Daoy (cell line): ENCODE measurements at places on chromosomes 6 and 20. TPM values are rescaled to one million over a fixed set of nuclear protein-coding genes. Genes with fewer than 3 reads are reported as not detected.

GRCh38 chr20:47557218-47557617 lies 55.5 kb downstream of the NCOA3 start:
- DNase-seq, result no peak

GRCh38 chr6:133957780-133958242 lies 4.8 kb downstream of the TBPL1 start:
- DNase-seq, result no peak

DNA sequence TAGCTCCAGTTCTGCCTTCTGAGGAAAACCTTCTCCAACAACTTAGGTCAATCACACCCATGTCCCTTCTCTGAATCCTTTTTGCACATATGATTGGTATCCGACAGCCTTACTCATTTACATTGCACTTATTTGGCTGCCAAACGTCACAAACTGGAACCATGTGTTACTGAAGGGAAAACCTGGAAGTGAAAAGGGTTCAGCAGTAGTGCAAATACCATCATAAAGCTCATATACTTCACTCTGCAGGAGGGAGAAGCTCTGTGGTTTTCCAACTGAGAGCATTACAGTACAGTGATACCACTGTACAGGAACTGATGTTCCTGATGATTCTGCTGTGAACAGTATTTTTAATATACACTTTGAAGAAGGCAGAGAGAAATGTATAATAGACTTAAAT lies 87.8 kb downstream of the SLC16A10 start:
- peak; percentile 2 for DNase-seq

- DNase-seq, result peak; percentile 36
Observed at GRCh38 chr6:107822176-107823046, 1.7 kb downstream of the SCML4 start.

DNA sequence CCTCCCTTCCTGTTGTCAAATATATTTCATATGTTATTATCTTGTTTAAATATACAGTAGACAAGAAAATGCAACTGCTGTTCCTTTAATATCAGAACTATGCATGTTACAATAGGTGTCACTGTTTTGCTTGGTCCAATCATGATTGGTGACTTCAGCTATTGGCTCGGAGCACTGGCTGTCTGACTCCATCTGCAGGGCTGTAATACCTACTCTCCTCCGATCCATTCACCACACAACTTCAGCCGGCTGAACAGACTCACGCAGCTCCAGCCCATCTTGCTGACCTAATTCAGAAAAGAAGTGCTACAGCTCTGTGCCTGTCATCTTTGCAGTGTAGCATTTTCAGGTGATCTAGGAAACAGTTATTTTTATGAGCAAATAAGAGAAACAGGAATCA lies at the start of gene BTBD3:
TSS of gene BTBD3 (plus strand) at position 231 of the 400 bp plus-strand sequence. CDS start 383 bp downstream, outside the sequence.
- DNase-seq, result no peak

DNA sequence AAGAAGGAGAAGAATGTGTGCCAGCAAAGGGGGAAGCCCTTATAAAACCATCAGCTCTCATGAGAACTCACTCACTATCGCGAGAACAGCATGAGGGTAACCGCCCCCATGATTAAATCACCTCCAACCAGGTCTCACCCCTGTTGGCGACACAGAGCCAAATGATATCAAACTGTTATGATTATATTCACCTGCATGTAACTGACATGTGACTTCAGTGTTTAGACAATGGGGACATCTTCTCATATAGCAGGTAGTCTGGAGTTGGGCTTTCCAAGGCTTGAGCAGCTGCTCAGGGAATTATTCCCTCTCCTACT lies 115.2 kb downstream of the SASH1 start:
- DNase-seq, result no peak

DNA sequence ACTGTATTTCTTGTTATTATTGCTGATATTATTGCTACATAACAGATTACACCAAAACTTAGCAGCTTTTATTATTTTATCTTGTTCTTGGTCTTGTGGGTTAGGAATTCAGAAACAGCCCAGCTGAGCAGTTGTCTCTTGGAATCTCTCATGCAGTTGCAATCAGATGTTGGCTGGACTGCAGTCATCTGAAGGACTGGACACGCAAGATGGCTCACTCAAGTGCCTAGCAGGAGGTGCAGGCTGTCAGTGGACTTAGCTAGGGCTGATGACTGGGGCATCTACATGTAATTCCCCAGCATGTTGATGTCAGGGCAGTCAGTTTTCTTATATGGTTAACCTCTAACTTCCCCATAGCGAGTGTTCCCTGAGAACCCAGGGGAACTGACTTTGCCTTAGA lies 128.6 kb upstream of the PLCB4 start:
- peak; percentile 15 for DNase-seq

GRCh38 chr6:149031201-149031858 lies 284.5 kb downstream of the UST start:
- no peak for DNase-seq

- DNase-seq, result no peak
Observed at GRCh38 chr20:57688864-57689263, 21.0 kb downstream of the PMEPA1 start.

GRCh38 chr6:38495518-38495917 lies 144.2 kb downstream of the BTBD9 start:
- DNase-seq, result no peak

MLN gene
- not detected in 2 replicates for total RNA-seq

GNAS-AS1 gene
- 1.3 and 3.1 TPM in 2 replicates for total RNA-seq

PAK5 gene
- 0.46 TPM in 1 of 2 replicates, not detected in the other for total RNA-seq
